GM23338 (cell line): ENCODE measurements at places on chromosomes 3 and 15.
A peak's percentile ranks its signal among the peaks of the same experiment; 100 is the strongest.

DNA sequence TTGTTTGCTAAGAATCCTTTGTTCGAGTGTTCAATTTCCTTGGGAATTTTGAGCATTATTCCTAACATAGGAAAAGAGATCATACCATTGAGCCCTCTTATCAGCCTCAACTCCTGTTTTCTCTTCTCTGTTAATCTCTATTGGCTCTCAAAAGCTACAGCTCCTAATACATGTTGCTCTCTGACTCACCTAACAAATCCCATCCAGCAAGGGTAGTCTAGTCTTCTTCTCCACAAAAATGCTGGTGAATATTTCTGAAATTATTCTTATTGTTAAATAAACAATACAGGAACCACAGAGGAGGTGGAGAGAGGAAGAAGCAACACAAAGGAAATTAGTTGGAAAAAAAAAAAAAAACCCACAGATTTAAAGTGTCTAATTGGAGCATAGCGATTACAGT, 325.8 kb upstream of the NAALADL2 start:
- peak overlapping the region; percentile 60; the same call in 1 of the 2 replicates for H3K27ac ChIP-seq
- H3K27me3 ChIP-seq: no peaks in the 10 kb centered on the region
- no peak overlapping the region for H3K4me3 ChIP-seq
- H3K36me3 ChIP-seq: no peaks in the 10 kb centered on the region

DNA sequence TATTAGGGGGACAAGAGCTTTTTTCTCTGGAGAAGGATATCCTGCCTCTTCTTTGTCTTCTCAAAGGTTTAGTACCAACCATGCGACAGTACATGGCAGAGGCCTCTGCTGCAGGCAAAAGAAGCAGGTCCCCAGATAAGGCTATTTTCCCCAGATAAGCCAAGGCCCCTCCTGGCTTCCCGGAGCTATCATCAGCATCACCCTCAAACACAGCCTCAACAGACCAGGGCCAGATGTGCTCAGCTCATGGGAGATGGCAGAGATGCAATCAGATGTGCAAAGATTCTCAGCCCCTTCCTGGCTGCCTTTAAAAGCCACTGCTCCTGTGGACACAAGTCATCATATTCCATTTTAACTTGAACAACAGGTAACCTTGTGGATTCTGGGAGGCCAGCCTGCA, 49.0 kb downstream of the NTRK3 start:
- no peaks in the 10 kb centered on the region for H3K4me1 ChIP-seq
- no peak overlapping the region for H3K4me3 ChIP-seq
- no peak for DNase-seq
- no peaks in the 10 kb centered on the region for H3K36me3 ChIP-seq
- H3K27me3 ChIP-seq: no peaks in the 10 kb centered on the region

- peaks cover 22% of the 10 kb centered on the region for H3K4me1 ChIP-seq
- H3K27me3 ChIP-seq: no peaks in the 10 kb centered on the region
- peak; percentile 40 for DNase-seq
- H3K36me3 ChIP-seq: no peaks in the 10 kb centered on the region
Measured at GRCh38 chr3:126750756-126751121, 46.7 kb downstream of the CHCHD6 start.

GRCh38 chr15:25682340-25682739, 180.8 kb downstream of the ATP10A start:
- no peak for DNase-seq
- H3K36me3 ChIP-seq: no peaks in the 10 kb centered on the region
- H3K27me3 ChIP-seq: no peaks in the 10 kb centered on the region
- H3K4me1 ChIP-seq: no peaks in the 10 kb centered on the region; the same call in 1 of the 2 replicates
- no peak overlapping the region for H3K4me3 ChIP-seq

GRCh38 chr3:138180375-138181029, 5.8 kb upstream of the DBR1 start:
- no peak overlapping the region for H3K27ac ChIP-seq
- H3K36me3 ChIP-seq: no peaks in the 10 kb centered on the region
- no peaks in the 10 kb centered on the region for H3K4me1 ChIP-seq
- no peak overlapping the region for H3K4me3 ChIP-seq
- H3K27me3 ChIP-seq: peaks cover 8% of the 10 kb centered on the region; the same call in 1 of the 2 replicates
